ENCODE measurements at places on chromosomes 4 and X.

GRCh38 chrX:1491851-1492349 lies 39.2 kb upstream of the ASMTL start:
- DNase-seq, result peak; percentile 17

DNA sequence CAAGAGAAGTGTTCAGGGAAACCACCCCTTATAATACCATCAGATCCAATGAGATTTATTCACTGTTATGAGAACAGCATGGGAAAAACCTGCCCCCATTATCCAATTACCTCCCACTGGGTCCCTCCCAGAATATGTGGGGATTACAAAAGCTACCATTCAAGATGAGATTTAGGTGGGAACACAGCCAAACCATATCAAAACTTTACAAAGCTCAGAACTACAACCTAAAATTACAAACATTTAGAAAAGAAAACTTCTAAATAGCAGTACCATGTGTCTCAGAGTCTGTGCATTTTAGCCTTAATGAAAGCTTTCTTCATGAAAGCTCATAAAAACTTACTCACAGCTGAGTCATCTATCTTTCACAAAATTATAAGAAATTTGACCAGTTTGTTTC lies 1442.8 kb upstream of the PCDH7 start:
- peak; percentile 32 for DNase-seq

DNA sequence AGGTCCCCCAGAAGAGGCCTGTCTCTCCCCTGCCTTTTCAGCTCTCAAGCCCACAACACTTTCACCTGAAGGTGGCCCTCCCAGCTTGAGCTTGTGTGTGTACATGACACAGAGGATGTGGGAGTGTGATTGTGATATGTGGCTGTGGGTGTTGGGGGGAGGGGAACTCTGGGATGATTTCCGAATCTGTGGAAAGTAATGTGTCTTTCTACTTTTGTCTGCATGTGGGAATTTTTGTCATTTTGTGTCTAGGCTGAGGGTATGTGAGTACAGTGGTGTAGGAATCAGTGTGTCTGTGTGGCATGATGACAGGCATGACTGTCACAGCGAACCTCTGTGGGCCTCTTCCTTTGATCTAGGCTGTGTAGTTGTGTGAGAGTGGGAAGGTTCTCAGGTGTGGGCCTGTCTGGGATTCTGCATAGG lies 6.4 kb downstream of the SYP start:
- no peak for DNase-seq

DNA sequence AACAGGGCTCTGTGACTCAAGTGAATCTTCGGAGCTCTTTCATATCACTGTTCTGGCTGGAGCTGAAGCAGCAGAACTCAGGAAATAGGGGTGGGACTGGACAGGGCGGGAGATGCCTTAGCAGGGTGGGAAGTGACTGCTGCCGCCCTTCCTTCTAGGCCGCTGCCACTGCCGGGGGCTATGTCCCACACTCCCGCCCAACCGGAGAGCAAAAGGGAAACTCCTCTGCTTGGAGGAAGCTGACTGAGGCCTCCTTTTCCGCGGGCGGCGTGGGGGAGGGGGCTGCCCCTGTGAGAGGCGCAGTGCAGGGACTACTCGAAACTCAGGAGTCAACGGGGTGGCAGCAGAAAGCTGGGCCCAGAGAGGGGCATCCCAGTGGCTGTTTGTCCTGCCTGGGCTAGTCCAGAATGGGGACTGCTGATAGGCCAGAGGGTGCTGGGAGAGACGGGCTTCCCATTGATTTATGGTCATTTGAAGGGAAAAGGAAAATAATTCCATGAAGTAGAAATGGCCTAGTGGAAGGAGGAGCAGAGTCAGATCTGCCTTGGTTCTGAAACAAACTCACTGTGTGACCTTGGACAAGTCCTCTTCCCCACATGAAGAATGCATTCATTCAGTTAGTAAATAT lies 36.9 kb downstream of the STARD8 start:
- no peak for DNase-seq

DNA sequence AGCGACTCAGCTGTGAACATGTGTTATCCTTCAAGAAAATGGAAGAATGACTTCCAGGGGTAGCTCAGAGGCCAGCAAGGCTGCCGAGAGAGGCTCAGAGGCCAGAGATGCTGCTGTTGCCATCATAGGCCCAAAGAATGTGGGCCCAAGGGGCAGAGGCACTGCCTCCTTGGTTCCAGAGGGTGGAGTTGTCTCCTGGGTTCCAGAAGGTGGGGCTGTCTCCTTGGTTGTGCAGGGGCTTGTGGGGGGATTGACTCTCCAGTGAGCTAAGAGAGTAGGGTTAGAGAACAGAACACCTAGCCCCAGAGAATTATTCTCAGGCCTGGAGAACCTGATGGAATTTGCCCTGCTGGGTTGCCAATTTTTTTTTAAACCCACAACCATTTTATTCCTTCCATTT lies 62.6 kb downstream of the DGKK start:
- no peak for DNase-seq

DNA sequence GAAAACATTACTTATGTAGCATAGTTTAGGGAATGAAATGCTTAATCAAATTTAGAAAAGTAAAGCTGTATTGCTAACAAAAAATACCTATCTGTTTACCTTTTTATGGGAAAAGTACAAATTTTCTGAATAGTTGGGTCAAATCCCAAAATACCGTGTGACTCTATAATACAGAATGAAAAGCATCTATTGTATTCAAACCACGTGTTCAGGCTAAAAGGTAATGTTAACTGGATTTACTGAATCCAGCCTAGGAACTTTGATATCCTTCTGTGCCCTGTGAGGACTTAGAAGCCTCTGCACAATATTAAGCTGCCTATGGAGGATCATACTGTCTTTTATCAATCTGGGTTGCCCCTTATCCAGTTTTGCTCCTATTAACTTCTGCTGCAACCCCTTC lies 36.3 kb upstream of the AGA start:
- no peak for DNase-seq

GRCh38 chr4:153520801-153521329 lies 54.7 kb downstream of the TMEM131L start:
- no peak for DNase-seq

- no peak for DNase-seq
These were observed 306.3 kb upstream of the PPARGC1A start for GRCh38 chr4:24195991-24196736.

DNA sequence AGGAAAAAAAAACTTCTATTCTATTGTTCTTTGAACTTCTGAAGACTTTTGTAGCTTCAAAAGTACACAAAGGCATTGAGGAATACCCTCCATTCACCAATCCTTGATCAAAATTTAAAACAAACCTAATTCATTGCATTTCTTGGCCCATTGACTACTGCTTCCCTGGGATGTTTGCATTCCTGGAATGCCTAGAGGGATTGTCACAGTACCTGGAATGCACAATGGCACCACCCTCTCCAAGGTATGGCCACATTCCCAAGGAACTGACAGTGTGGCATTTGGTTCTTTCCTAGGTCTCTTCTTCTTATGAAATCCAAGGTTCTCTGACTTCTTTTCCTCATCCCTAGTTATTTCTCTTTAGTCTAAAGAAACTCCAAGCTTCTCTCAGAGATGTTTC lies 600.7 kb downstream of the CCSER1 start:
- peak; percentile 1 for DNase-seq

- no peak for DNase-seq
These were observed 14.1 kb downstream of the NAT8L start for GRCh38 chr4:2072971-2073807.

GRCh38 chrX:27251369-27251768 lies 211.8 kb downstream of the PPP4R3C start:
- DNase-seq, result no peak

GRCh38 chrX:9882669-9883446 lies 84.3 kb upstream of the CLDN34 start:
- DNase-seq, result no peak

DNA sequence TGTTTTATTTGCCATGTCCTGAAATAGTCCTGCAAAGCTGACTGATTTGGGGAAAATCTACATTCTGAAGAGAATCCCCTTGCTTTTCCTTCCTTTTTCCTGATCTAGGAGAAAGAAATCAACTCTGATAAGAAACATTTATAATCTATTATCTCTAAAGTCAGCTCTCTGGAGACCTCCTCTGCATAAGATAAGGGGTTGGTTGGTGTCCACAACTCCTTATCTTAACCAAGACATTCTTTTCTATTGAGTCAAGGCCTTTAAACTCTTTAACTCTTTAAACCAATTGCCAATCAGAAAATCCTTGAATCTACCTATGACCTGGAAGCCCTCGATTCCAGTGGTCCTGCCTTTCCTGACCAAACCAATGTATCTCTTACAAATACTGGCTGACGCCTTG lies 373.6 kb upstream of the RASGEF1B start:
- DNase-seq, result no peak

- peak; percentile 77 for DNase-seq
These were observed 39.5 kb upstream of the MAP3K15 start for GRCh38 chrX:19554786-19555185.

DNA sequence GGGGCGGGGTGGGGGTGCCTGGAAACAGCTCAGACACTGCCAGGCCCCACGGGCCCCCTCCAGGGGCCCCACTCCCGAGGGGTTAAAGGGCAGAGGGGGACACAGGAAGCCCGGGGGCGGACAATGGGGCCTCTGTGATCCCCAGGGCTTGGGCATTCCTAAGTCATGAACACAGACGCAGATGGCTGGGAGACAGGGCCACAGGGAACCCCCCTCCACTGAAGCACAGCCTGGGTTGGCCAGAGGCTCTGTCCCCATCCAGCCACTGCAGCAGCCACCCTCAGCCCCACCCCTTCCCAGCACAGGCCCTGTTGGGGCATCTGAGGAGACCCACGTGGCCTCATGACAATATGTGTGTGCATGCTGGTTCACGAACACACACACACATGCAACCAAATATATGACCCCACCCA lies 3.9 kb downstream of the L1CAM start:
- DNase-seq, result no peak

DNA sequence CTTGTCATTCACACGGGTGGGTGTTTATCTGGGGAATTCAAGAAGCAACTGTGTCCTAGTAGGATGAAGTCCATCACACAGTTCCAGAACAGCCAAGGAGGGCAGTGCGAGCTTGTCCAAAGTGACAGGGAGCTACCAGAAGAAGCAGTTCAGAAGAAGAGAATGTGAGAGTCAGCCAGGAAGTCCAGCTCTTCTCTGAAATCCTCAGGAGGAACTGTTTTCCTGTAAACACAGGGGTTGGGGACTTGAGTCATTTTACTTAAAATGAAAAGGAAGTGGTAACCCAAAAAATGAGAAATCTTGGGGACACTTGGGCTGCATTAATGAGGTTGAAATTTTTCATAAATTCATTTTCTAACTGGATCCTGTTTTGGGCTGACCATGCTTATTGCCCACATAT lies 8.2 kb upstream of the TLR10 start:
- no peak for DNase-seq

DNA sequence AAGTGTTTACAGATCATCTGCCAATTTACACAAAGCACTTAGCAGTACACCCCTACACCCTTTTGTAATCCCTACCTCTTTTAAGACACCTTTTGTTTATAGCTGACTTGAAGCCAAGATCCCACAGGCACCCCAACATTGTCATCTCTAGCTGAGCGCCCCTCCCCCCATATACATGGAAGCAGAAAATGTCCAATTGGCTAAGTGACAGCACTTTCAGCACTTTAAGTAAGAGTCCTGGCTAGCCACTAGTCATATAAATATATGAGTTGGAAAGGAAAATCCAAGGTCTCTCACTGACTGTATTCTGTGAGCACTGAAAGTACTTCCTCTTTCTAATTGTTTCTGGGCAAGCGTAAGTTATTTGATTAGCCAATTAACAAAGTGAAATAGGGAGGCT lies 108.2 kb downstream of the NSUN7 start:
- no peak for DNase-seq

- no peak for DNase-seq
These were observed 1.3 kb downstream of the DCAF12L1 start for GRCh38 chrX:126551306-126551705.

GRCh38 chr4:175440786-175441185 lies 371.3 kb downstream of the GPM6A start:
- no peak for DNase-seq

GRCh38 chrX:108349210-108349609 lies 89.0 kb downstream of the COL4A6 start:
- no peak for DNase-seq

DNA sequence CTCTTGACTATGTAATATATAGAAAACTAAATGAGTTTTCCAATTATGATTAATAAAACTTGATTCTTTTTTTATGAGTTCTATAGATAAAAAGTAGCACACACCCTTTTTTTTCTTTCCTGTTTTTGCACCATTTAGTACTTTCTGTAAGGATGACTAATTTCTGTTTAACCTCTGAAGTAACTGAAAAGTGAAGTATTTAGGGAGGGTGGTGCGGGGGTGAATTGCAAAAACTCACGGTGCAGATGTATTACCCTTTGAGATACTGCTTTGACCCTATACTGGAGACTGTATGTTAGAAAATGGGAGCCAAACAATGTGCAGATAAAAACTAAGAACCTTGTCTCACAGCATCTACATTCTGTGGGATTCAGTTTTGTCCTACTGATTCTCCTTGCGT lies 471.6 kb downstream of the DTHD1 start:
- no peak for DNase-seq

- peak; percentile 24 for DNase-seq
These were observed 31.3 kb downstream of the SUPT20HL2 start for GRCh38 chrX:24282381-24283126.

GRCh38 chrX:66872771-66873170 lies 233.9 kb upstream of the EDA2R start:
- no peak for DNase-seq

- peak; percentile 63 for DNase-seq
These were observed 151.5 kb downstream of the PDLIM5 start for GRCh38 chr4:94603170-94603747.

DNA sequence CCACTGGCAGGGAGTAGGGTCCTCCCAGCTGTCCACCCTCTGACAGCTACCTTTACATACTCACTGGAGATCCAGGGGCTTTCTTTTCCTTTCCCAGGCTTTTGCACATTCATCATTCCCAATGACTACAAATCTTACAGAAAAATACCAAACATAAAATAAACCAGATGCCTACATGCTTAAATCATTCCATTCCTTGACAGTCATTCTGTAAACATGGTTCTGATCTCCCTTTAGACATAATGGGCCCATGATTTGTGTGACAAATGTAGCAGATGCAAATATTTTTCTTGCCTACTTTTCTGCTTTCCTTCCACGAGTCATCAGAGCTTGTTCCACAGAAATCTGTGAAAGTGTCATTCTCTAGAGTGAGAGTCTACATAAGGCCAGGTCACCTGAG lies 207.0 kb downstream of the IDS start:
- peak; percentile 1 for DNase-seq

- no peak for DNase-seq
These were observed 969.5 kb upstream of the NDST4 start for GRCh38 chr4:116082808-116083366.

DNA sequence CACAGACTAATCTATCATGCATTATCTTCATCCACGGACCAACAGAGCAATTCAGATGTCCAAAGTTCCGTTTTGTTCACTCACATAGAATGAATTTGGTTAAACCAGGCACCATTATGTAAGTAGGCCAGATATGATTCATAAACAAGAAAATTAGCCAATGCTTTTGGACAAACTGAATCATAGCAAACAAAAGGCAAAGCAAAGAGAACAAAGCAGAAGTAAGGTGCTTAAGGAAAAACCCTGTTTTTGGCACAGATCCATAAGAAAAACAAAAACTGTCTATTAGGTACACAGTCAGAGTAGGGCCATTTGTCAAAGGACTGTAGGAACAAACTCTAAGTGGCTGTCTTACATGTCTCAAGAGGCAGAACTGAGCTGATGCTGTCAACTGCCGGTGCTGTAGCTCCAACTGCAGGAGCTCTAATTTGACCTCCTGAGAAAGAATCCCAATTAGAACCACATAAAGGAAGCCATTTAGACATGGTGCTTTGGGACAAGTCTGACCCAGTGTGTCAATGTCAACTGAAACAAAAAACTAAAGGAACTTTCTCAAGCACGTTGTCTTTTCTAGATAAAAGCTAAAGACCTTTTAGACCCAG lies 146.7 kb downstream of the COL25A1 start:
- peak; percentile 13 for DNase-seq

GRCh38 chrX:79452881-79453280 lies 85.7 kb upstream of the ITM2A start:
- DNase-seq, result no peak
